ENCODE measurements at places on chromosomes 3 and 15. TPM values are rescaled to one million over a fixed set of nuclear protein-coding genes. Genes with fewer than 3 reads are reported as not detected.
A peak's percentile ranks its signal among the peaks of the same experiment; 100 is the strongest.

Gene CYP11A1
- 0.53 TPM for total RNA-seq

Gene LDHAL6B
- total RNA-seq: not detected

Gene SLC6A11
- total RNA-seq: 4.3 TPM

Gene DNAH1
- total RNA-seq: 8.7 TPM

Gene P2RY12
- not detected for total RNA-seq

Gene ACKR4
- total RNA-seq: 2.8 TPM

Gene ADGRG7
- total RNA-seq: not detected

Gene TICRR
- 1.5 TPM for total RNA-seq

Gene PIF1
- total RNA-seq: 5.9 TPM

GRCh38 chr3:23019596-23020300, 183.4 kb upstream of the UBE2E2 start:
- no peak for DNase-seq
- peaks cover 18% of the 10 kb centered on the region for H3K4me1 ChIP-seq
- H3K36me3 ChIP-seq: no peaks in the 10 kb centered on the region

DNA sequence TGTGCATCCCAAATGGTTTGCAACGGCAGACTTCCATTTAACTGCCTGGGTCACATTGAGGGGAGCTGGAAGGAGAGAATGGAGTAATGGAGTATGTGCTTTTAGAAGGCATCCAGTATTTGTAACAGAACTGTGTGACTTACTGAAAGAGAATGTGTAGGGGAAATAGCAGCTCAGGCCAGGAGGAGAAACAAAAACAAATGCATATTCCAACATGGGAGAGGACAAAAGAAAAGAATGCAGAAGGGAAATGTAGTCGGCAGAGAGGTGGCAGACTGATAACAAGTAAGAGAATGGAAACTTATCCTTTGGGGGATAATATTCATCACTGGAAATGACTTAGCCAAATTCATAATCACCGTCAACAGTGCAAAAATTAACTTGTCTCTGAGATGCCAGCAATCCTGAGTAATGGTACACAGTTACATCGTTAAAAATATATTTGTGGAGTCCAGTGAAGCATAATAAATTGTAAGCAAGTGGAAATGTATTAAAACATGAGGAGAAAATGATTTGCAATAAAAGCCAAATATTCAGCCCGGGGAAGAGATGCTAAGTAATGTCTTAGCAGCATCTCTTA, 294.9 kb upstream of the SGO1 start:
- H3K36me3 ChIP-seq: no peaks in the 10 kb centered on the region
- no peaks in the 10 kb centered on the region for H3K27me3 ChIP-seq
- no peak overlapping the region for H3K27ac ChIP-seq

DNA sequence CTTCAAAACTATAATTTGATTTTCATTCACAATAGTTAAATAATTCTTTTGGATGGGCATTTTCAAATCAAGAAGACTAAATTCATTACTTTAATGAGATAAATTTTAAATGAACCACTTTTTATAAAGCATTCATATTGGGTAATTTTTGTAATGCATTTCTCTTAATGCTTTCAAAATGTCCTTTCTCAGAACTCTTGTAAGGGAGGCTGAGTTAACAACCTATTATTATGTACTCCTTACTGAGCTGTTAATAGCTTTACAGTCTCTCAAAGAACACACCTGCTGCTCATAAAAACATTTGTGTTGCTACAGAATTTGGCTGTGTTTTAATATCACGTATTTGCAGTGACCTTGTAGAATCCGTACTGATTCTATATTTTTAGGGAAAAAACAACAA, 334.0 kb upstream of the ARL6 start:
- H3K27me3 ChIP-seq: no peaks in the 10 kb centered on the region
- DNase-seq: no peak
- H3K4me3 ChIP-seq: no peak overlapping the region

GRCh38 chr3:24601066-24601939, 106.7 kb upstream of the THRB start:
- H3K27ac ChIP-seq: no peak overlapping the region
- H3K4me1 ChIP-seq: peaks cover 13% of the 10 kb centered on the region
- H3K27me3 ChIP-seq: no peaks in the 10 kb centered on the region
- H3K4me3 ChIP-seq: no peak overlapping the region
- DNase-seq: no peak

DNA sequence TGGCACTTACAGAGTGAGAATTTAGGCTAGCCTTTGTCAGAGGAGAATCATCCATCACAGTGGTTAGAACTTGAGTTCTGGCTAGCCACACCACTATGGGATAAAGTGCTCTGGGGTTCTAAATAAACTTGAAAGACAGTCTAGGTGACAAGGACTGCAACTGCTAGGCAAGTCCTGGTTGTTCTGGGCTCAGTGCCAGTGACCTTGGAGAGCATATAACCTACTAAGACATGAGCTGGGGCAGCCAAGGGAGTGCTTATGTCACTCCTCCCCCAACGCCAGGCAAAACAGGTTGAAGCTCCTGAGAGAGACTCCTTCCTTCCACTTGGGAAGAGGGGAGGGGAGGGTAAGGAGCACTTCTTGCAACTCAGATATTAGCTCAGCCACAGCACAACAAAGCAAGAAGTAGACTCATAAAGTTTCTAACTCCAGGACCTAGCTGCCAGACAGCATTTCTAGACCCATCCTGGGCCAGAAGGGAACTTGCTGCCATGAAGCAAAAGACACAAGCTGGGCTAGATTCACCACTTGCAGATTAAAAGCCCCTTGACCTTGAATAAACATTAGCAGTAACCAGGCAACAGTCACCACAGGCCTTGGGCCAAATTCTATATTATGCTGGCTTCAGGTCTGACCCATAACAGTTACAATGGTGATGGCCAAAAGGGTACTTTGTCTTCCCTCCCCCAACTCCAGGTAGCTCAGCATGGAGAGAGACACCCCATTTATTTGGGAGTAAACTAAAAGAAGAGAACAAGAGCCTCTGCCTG, 963.7 kb downstream of the PLOD2 start:
- DNase-seq: no peak
- H3K36me3 ChIP-seq: no peaks in the 10 kb centered on the region
- H3K4me3 ChIP-seq: no peak overlapping the region

DNA sequence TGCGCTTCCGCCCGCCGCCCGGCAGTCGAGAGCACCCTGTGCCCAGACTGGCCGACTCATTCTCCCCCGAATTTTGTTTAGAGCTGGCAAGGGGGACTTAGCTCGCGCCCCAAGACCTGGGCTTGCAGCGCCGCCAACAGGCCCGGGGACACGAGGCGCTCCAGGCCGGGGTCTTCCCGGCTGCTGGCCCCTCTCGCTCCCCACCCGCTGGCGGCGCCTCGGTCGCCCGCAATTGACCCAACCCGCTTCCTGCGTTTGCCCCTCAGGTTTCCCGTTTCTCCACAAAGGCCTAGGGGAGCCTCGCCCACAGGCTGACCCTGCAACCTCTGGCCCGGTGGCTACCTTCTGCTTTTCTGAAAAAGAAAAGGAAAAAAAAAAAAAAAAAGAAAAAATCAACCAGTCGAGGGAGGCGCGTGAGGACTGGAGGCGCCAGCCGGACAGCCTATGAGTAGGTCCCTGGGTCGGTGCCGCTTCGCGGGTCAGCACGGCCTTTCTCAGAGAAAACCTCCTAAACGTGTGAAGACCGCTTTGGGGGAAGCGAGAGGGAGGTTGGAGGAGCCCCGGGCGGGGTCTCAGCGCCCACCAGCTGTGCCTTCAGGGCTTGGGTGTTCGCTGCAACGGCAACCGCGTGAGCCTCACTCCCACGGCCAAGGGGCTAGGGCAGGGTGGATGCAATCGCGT, 7.2 kb downstream of the FOXL2 start:
- no peak overlapping the region for H3K27ac ChIP-seq
- H3K4me3 ChIP-seq: no peak overlapping the region
- no peaks in the 10 kb centered on the region for H3K36me3 ChIP-seq
- H3K4me1 ChIP-seq: peaks cover 50% of the 10 kb centered on the region
- H3K27me3 ChIP-seq: peaks cover 92% of the 10 kb centered on the region

- H3K4me3 ChIP-seq: peak overlapping the region; percentile 92
- no peak for DNase-seq
- no peaks in the 10 kb centered on the region for H3K36me3 ChIP-seq
- no peaks in the 10 kb centered on the region for H3K27me3 ChIP-seq
- H3K27ac ChIP-seq: peak overlapping the region; percentile 96
- peaks cover 41% of the 10 kb centered on the region for H3K4me1 ChIP-seq
These were observed 614 bp upstream of the MINDY2 start for GRCh38 chr15:58770519-58770856.

- H3K27ac ChIP-seq: no peak overlapping the region
- no peaks in the 10 kb centered on the region for H3K4me1 ChIP-seq
- H3K27me3 ChIP-seq: peaks cover 11% of the 10 kb centered on the region
- no peak overlapping the region for H3K4me3 ChIP-seq
These were observed 530.7 kb downstream of the EPHB1 start for GRCh38 chr3:135325726-135326235.

GRCh38 chr3:4079339-4080195, 223.6 kb upstream of the SETMAR start:
- H3K27me3 ChIP-seq: no peaks in the 10 kb centered on the region
- DNase-seq: no peak
- no peak overlapping the region for H3K27ac ChIP-seq
- H3K4me3 ChIP-seq: no peak overlapping the region

DNA sequence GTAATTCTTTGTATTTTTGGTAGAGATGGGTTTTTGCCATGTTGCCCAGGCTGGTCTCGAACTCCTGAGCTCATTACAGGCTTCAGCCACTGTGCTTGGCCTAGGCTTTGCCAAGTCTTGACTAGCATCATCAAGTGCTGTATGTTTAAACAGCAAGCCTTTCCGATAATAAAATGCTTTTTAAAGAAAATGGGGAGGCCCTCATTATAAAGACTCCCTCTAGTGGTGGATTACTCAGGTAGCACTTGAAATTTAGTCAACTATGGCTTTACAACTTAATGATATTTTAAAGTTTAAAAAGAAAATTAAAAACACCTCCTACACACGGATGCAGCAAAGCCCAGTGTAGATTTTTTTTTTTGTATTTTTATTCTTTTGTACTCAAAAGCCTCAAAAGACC, 213.6 kb downstream of the GAP43 start:
- peaks cover 12% of the 10 kb centered on the region for H3K4me1 ChIP-seq
- no peak for DNase-seq
- no peaks in the 10 kb centered on the region for H3K36me3 ChIP-seq
- H3K27me3 ChIP-seq: no peaks in the 10 kb centered on the region

DNA sequence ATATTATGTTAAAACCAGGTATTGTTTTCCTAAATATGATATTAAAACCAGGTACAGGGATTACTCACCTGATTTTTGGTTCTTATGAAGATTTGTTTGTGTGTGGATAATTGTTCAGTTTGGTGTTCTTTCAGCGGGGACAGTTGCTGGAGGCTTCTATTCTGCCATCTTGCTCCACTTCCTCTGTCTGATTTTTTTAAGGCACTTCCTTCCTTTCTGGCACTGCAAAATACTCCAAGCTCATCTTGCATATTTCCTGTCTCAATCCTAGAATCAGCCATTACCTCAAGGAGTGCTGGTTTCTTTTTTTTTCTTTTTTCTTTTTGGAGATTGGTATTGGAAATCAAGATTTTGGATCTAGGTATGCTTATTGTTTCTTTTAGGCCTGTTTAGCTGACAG, 229.9 kb downstream of the SV2B start:
- no peak overlapping the region for H3K27ac ChIP-seq
- H3K36me3 ChIP-seq: no peaks in the 10 kb centered on the region
- no peaks in the 10 kb centered on the region for H3K4me1 ChIP-seq
- no peaks in the 10 kb centered on the region for H3K27me3 ChIP-seq
- no peak overlapping the region for H3K4me3 ChIP-seq
- DNase-seq: no peak

- no peak overlapping the region for H3K27ac ChIP-seq
- H3K36me3 ChIP-seq: no peaks in the 10 kb centered on the region
- H3K4me3 ChIP-seq: no peak overlapping the region
- no peak for DNase-seq
- H3K4me1 ChIP-seq: no peaks in the 10 kb centered on the region
- no peaks in the 10 kb centered on the region for H3K27me3 ChIP-seq
These were observed 339.9 kb upstream of the RGMA start for GRCh38 chr15:93428807-93429351.

- no peak for DNase-seq
- no peaks in the 10 kb centered on the region for H3K4me1 ChIP-seq
- no peak overlapping the region for H3K4me3 ChIP-seq
- H3K36me3 ChIP-seq: no peaks in the 10 kb centered on the region
- H3K27me3 ChIP-seq: no peaks in the 10 kb centered on the region
These were observed 211.4 kb downstream of the NR1D2 start for GRCh38 chr3:24156466-24156865.

- DNase-seq: no peak
- no peaks in the 10 kb centered on the region for H3K36me3 ChIP-seq
- no peaks in the 10 kb centered on the region for H3K4me1 ChIP-seq
- no peak overlapping the region for H3K4me3 ChIP-seq
- H3K27ac ChIP-seq: no peak overlapping the region
These were observed 424.9 kb upstream of the ZNF385D start for GRCh38 chr3:22175947-22176346.

DNA sequence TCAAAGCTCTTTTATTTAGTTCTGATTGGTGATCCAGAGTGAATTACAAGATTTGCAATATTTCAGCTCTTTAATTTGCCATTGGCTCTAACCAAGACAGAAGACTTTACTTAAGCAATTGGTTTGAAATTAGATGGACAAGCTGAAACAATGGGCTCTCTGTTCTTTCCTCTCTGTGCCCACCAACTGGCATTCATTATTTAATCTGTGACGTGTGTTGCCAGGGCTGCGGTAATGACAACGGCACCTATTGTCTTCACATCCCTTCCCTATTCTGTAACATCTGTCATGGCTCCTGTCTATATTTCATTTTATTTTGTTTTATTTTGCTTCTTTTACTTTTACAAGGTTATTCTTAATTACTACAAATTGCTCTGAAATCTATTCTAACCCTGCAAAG, 33.9 kb downstream of the PLD1 start:
- no peaks in the 10 kb centered on the region for H3K36me3 ChIP-seq
- H3K4me1 ChIP-seq: peaks cover 21% of the 10 kb centered on the region
- H3K27me3 ChIP-seq: no peaks in the 10 kb centered on the region
- no peak for DNase-seq

DNA sequence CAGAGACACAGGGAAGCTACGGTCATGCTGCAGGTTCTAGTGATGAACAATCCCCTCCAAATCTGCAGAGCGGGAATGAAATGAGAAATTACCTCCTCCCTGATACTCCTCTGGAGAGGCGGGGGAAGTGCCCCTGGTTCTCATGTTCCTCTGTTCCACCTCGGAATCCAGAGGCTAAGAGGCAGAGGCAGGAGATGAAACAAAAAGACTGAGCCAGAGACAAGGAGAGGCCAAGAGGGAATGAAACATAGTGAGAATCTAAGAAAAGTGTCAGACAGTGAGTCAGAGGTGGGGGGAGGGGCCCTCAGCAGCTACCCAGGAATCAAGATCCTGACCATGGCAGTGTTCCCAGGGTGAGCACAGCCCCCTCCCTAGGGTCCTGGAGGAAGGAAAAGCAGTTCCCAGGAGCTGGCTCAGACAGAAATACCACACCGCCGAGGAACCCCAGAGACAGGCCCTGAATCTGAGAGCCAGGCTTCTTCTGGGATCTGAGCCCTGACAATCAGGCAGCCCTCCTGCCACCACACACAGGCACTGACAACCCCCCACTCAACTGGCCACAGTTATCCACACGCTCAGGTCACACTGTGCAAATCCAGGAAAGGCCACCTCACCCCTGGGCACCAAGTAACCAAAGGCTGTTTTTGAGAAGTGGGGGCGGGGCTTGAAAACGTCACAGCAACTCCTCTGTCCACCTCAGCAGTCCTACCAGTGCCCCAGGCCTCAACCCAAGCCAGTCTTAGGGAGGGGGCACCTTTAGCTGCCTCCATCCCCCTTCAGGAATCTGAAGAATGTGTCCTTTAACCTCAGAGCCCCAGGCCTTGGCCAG, 2.4 kb downstream of the CSRNP1 start:
- H3K4me3 ChIP-seq: peak overlapping the region; percentile 96
- H3K27ac ChIP-seq: peak overlapping the region; percentile 99
- H3K4me1 ChIP-seq: peaks cover 73% of the 10 kb centered on the region
- DNase-seq: peak; percentile 95
- no peaks in the 10 kb centered on the region for H3K27me3 ChIP-seq
- peaks cover 5% of the 10 kb centered on the region for H3K36me3 ChIP-seq
